ENCODE measurements at places on chromosomes 3 and 15.

DNA sequence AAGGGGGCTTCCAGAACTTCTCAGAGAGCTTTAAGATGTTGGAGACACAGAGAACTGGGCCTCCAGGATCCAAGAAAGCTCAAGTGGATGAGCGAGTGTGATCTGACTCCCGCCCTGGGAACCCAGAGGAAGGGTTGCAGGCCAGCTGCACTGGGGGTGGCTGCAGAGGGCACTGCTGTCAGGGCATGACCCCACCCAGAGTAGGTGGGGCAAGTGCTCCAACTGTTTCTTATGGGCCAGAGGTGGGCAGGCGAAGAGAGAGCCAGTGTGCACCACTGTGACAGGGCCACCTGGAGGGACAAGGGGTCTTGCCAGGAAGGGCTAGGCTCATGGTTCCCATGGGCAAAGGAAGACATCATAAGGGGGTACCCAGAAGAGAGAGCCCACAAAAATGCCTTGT is 48.8 kb downstream of the EXOG start:
- no peak for DNase-seq

- no peak for DNase-seq
Observed at GRCh38 chr15:42933886-42934667, 13.5 kb upstream of the TTBK2 start.

DNA sequence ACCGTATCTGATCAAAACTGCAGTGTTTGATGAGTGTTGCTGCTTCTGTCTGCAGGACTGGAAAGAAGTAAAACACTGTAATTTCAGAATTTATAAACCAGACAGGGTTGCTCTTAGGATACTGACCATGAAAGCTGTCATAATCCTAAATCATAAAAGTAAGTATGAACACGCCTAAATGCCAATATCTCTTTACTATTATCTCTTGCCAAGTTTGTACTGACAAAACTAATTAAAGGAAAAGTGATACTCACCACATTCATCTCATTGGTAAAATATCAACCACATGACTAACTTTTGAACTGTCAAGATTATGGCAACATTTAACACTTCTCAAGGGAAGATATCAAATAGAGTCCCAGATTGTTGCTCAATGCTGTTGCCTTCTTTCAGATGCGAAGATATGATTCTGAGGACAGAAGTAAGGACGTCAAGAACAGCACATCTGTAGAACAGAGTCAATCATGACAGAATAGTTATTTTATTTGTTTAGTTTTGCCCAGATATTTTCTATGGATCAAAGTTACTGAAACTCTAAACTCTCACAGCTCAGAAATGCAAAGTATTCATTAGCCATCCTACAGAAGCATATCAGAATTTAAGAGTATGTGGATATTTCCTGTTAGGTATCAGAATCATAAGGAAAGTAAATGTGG is 61.4 kb upstream of the COL8A1 start:
- no peak for DNase-seq

DNA sequence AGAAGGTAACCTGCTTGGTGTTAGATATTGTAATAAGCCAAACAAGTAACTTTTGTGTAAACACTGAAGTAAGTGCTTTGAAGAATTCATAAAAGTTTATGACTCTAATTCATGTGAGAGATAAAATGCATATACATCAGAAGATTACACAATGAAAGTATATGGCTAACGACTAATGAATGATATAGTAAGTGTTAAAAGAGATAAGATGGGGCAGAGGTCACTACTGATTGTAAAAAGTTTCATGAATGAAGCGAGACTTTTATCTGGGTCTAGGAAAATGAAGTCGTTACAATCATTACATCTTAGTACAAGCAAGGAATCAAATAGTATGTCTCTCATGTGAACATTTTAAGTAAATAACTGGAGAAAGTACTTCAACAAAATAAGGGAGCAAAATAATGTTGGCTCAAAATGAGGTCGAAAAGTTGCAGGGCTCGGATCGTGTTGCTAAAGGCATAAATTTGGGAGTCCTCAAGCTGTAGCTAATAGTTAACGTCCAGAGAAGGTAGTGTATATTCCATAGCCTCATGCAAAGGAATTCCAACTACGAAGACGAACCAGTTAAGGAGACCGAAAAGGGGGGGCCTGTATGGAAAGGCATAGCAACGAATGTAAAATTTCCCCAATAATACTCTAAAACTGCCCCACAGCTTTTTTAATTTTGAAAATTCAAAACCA is 984 bp upstream of the DUT start:
- no peak for DNase-seq

- DNase-seq, result no peak
Observed at GRCh38 chr3:61448378-61448777, 113.0 kb upstream of the PTPRG start.

- DNase-seq, result no peak
Observed at GRCh38 chr15:90076716-90077115, 25.6 kb downstream of the IDH2 start.

GRCh38 chr15:90389513-90389912 is 1.5 kb downstream of the IQGAP1 start:
- DNase-seq, result no peak

GRCh38 chr3:39446444-39446843 is 21.0 kb upstream of the MOBP start:
- DNase-seq, result no peak

DNA sequence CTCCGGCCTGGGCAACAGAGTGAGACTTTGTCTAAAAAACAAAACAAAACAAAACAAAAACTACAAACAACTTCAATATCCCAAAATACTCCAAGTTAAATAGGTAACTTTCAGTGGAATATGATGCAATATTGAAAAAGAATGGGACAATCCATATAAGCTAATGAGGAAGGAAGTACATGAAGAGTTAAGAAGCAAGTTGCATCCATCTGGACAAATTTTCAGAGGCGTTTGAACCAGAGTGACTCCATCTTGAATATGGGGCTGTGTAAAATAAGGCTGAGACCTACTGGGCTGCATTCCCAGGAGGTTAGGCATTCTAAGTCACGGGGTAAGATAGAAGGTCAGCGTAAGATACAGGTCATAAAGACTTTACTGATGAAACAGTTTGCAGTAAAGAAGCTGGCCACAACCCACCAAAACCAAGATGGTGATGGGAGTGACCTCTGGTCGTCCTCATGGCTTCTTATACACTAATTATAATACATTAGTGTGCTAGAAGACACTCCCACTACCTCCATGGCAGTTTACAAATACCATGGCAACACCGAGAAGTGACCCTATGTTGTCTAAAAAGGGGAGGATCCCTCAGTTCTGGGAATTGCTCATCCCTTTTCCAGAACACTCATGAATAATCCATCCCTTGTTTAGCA is 58.1 kb upstream of the LCTL start:
- DNase-seq, result no peak

DNA sequence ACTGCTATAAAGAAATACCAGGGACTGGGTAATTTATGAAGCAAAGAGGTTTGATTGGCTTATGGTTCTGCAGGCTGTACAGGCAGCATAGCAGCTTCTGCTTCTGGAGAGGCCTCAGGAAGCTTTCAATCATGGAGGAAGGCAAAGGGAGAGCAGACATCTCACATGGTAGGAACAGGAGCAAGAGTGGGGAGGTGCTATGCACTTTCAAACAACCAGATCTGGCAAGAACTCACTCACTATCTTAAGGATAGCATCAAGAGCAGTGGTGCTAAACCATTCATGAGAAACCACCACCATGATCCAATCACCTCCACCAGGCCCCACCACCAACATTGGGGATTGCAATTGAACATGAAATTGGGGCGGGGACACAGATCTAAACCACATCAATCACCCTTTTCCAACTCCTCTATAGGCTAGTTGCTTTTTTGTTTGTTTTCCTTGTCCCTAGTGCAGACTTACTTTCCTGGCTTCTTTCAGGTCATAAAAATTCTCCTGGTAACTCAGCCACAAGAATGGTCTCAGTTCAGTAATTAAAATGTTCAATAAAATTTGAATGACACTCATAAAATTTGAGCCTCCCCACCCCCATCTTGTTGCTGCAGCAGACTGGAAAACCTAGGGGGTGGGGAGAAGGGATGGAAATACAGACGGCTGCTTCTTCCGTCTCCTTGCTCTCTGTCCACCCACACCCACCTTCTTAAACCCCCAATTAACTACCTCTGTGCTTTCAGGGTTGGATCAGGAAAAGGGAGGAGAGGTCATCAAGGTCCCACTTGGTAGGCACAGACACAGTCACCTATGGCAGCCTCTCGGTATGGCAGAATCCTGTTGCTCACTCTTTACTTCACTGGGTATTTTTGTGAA is 16.3 kb upstream of the TIPARP start:
- no peak for DNase-seq

- DNase-seq, result no peak
Observed at GRCh38 chr3:29011966-29012365, 268.9 kb upstream of the RBMS3 start.

DNA sequence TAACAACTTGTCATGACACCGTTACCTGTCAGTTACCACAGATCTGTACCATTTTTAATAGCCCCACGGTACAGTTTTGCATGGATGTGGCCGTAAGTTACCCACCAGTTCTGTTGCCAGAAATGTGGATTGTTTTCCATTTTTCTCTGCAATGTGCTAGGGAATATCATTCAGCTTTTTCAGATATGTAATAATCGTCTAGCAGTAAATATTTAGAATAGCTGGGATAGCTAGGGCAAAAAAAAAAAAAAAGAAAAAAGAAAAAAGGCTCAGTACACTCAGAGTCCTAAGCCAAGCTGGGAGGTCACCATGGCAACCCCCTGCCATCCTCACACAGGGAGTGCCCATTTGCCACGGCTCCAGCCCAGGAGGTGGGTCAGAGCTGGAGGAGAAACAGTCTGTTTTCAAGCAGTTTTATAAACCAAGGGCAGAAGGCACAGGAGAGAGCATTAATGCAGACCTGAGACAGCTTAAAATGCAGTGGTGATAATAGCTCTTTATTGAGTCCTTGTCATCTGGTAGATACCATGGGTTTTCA is 25.2 kb downstream of the PAQR5 start:
- no peak for DNase-seq

DNA sequence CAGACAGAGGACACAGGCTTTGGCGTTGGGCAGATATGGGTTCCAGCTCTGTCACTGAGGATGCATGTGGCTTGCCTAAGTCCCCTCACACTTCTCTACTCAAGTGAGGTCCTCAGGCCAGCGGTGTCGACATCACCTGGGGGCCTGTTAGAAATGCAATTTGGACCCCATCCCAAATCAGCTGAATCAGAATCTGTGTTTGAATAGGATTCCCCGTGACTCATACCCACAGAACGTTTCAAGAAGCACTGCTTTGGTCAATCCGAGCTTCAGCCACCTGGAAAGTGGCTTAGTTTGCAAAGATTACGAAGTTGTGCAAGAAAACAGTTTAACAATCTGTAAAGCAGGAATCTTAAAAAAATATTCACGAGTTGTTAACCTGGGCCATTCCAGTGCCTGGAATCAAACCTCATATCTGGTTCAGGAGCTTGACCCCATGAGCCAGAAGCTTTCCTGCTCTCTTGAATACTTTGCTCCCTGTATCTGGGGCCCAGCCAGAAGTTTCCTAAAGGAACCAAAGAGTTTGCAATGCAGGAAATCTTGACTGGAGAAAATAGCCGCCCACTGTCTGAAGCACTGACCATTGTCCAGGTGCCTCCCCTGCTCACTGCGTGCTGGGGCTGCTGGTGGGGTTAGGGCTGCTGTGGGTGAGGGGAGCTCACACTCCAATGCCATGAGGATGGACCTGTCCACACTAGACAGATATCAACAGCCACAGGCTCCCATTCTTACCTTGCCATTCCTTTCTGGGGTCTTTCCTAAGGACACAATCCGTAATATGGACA is 208.5 kb upstream of the LINGO1 start:
- no peak for DNase-seq

DNA sequence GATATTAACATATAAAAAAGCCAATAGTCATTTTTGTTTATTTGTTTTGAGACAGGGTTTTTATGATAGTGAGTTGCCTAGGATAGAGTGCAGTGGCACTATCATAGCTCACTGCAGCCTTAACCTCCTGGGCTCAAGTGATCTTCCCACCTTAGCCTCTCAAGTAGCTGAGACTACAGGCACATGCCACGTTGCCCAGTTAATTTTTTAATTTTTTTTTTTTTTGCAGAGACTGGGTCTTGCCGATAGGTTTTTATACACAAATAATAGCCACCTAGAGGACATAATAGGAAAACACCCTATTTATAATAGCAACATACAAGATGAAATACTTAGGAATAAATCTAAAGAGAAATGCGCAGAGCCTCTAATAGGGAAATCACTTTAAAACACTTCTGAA is 13.3 kb downstream of the EIF3J start:
- no peak for DNase-seq

GRCh38 chr3:149215515-149215914 is 6.1 kb downstream of the CP start:
- DNase-seq, result no peak

DNA sequence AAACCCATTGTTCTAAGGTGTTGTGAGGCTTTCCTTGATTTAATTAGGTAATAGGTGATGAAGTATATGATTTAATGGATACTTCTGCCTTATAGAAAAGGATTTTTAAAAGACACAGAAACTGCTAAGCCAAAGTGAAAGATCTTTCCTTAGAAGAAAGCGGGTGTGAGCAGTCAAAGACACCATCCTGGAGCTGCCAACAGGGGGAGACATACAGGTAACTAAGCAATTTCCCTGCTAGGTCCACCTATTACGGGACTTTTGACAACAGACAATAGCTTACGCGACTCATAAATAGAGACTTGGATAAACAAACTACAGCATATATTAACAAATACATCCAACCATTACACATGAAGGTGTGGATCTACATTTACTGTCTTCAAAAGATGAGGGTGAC is 669.5 kb downstream of the SQOR start:
- no peak for DNase-seq

GRCh38 chr15:66747223-66747622 is 45.2 kb downstream of the SMAD6 start:
- DNase-seq, result no peak

DNA sequence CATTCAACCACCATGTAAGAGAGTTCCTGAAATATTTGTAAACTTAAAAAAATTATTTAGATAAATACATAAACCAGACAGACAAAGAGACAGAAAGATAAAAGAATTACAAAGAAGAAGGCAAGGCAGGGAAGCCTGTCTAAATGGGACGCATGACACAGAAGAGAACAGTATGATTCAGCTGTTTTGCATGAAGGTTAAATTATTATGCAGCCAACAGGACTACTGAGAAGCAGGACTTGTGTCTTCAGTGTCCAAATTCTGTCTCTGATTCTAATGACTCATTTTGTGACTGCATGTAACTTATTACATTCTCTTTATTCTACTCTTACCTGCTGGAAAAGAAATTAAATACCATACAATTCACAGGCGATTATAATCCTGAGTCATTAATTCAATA is 340.4 kb upstream of the KCNMB2 start:
- DNase-seq, result no peak
